ENCODE measurements at places on chromosomes 1 and 21. TPM values are rescaled to one million over a fixed set of nuclear protein-coding genes. Genes with fewer than 3 reads are reported as not detected.

AMY1C gene
- not detected for total RNA-seq

KMO gene
- not detected for total RNA-seq

HSD3B1 gene
- not detected for total RNA-seq

MFSD2A gene
- total RNA-seq: 13.4 TPM

SLC9C2 gene
- 0.46 TPM for total RNA-seq

KISS1 gene
- not detected for total RNA-seq

FCGR3A gene
- not detected for total RNA-seq

NMNAT1 gene
- 21.6 TPM for total RNA-seq

NCAM2 gene
- total RNA-seq: 56.1 TPM

S100A16 gene
- total RNA-seq: 351 TPM

OLFML2B gene
- total RNA-seq: 1.5 TPM

PTPN22 gene
- total RNA-seq: 1.5 TPM

CNKSR1 gene
- total RNA-seq: 0.30 TPM

KCNC4 gene
- 17.3 TPM for total RNA-seq

HOOK1 gene
- not detected for total RNA-seq

ZNF670 gene
- 2.2 TPM for total RNA-seq

PALMD gene
- total RNA-seq: 0.59 TPM

SPRR1A gene
- not detected for total RNA-seq

SPATA21 gene
- total RNA-seq: not detected

IL19 gene
- not detected for total RNA-seq

NBPF6 gene
- not detected for total RNA-seq

Data from smooth muscle cell of the umbilical artery (primary cell).